Stimulated activated CD4-positive, alpha-beta T cell treated with anti-CD3 and anti-CD28 coated beads, Interleukin-1b, Interleukin-23, amount 100 ng/mL, for 24 hours (primary cell): ENCODE measurements at places on chromosomes 11 and 22.

DNA sequence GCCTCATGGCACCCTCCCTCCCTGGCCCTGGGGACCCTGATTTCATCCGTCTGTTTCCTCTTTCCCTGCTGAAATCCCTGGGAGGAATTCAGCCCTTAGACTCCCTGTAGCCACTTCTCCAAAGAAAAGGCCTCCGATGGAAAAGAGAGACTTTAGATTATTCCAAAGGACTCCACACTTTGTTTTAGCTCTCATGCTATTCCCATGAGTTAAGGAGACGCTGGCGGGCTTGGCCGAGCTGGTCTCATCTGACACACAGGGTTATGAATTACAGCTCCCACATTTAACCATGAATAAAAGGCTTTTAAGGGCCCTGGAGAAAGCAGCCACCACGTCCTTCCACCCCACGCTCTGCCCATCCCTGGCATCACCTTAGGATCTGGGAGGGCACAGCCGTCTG lies 57.0 kb downstream of the ANO1 start:
- DNase-seq = no peak

DNA sequence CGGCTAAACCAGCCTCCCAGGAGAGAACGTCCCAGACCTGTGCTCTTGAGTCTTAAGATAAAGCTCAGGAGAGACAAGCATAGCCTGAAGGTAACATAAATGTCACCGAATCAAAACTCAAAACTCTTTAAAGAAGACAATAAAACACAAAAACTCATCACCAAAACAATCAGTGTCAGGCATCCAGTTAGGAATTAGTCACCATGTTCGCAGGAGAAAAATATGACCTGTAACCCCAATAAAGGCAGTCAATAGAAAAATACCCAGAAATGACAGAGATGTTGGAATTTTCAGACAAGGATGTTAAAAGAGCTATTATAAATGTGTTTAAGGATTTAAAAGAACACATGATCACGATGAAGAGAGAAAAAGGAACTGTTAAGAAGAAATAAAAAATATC lies 352.4 kb downstream of the BRD1 start:
- DNase-seq = no peak

GRCh38 chr11:64631675-64632074 lies 40.7 kb downstream of the SLC22A12 start:
- DNase-seq = no peak

DNA sequence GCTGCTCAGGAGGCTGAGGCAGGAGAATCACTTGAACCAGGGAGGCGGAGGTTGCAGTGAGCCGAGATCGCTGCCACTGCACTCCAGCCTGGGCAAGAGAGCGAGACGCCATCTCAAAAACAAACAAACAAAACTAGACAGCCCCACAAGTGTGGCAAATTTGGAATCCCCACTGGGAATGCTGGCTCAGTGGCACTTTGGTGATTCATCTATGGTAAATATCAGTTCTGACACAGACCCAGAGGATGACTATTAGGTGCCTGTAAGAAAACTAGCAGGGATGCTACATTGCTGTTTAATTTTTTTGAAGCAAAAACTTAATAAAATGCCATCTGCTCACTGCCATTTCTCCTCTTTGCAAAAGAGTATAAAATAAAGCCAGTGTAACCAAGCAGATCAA lies 107.9 kb downstream of the NAT10 start:
- DNase-seq = no peak

DNA sequence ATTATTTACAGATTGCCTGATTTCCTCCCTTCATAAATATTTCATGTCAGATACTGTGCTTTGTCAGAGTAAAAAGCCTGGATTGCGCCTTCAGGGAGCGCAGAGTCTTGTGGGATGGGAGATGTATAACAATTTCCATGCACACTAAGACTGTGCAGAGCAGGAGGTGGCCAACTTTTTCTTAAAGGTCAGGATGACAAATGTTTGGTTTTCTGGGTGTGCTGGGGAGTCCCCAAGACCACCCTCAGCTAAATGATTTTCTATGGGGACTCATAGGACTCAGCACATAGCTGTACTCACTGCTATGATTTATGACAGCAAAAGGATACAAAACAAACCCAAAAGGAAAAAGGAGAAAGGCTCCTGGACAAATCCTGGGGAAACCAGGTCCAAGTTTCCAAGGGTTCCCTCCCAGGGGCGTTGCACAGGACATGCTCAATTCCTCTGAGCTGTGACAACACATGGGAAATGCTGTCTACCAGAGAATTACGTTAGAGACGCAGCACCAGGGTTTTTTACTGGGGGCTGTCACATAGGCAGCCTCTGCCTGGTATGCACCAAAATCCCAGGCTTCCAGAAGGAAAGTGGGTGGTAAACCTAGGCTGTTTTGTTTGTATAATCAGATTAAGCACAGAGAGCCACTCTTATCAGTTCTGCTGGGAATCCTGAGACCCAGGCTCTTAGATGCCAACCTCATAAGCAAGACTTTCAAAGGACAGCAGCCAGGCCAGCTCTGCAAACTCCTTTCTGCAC lies 59.1 kb downstream of the CSNK2A3 start:
- DNase-seq = no peak

DNA sequence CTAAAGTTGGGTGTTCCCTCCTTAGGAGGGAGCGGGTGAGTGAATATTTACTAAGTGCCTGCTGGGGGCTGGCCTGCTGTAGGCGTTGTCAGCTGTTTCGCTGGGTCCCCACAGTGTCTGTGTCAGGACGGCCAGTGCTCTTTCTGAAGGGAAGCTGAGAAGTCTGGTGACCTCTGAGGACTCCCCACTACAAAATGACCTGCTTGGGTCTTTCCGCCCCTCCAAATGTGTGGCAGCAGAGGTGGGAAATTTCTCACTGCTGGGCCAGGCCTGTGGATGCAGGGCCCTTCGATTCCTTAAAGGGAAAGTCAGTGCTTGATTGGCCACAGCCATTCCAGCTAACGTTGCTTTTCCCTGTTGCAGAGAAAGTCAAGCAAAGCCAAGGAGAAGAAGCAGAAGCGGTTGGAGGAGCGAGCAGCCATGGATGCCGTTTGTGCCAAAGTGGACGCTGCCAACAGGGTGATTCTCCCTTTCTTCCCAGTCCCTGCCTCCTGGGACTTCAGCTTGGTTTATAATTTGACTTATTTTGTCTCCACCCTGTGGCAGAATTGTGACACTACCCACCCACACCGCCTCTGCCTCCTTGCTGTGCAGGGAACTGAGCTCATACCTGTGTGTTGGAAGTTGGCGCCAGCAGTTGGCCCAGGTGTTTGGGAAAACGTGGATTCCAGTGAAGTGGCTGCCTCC lies 6.8 kb downstream of the NAA40 start:
- peak; percentile 30 for DNase-seq

DNA sequence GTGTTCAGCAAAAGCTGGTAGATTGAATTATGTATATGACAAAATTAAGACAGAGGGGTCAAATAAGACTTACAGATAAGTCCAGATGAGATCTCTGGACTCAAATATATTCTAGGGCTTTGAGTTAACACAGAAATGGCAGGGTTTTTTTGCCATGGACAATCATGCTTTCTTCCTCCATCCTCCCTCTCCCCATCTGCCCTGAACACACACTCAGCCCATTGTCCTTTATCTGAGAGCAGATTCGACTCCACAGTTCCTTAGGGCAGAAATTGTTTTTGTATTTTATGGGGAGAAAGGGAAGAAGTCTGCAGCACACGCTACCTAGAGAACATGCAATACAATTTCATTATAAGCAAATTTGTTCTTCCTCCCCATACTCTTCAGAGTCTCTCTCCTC lies 86.8 kb downstream of the SLC1A2 start:
- DNase-seq = no peak

GRCh38 chr11:126416542-126417090 lies 61.1 kb downstream of the ST3GAL4 start:
- peak; percentile 30 for DNase-seq

DNA sequence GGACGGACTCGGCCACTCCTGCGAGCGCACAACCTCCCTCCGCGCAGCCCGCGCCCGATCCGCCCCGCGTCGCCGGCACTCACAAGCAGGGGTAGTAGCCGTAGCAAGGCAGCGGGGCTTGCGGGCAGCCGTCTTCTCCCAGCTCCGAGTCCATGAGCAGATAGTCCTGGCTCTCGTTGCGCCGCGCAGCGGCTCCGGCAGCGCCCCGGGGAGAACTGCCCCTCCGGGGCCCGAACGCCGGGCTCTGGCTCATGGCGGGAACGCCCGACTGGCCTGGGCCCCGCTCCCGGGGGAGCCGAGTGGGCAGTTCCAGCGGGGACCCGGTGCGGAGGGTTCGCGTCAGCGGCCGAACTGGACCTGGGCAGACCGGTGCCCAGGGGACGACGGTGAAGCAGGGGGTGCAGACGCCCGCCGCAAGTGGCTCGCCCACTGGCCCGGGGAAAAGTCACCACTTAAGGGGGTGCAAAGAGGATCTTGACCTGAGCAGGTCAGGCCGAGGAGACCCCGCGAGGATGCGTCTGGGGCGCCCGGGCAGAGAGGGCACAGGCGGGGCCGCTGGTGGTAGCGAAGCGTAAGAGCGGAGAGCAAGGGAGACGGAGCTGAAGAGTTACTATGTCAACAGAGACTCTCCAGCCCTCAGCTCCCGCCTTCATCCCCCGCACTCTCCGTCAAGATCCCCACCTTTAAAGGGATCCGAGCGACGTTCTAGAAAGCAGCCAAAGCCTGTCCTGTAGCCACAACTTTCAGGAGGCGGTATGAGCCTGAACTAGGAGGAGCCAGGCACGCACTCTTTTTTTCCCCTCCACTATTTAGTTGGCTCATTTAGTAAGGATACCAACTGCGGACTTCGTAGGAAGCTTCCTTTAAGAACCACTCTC lies at the start of gene TRPC6:
Gene TRPC6 (minus strand): TSS at position 757 of the 878 bp plus-strand sequence. CDS start 504 bp downstream, at position 253.
- no peak for DNase-seq

GRCh38 chr11:20634781-20635180 lies 34.6 kb upstream of the NELL1 start:
- DNase-seq = no peak

DNA sequence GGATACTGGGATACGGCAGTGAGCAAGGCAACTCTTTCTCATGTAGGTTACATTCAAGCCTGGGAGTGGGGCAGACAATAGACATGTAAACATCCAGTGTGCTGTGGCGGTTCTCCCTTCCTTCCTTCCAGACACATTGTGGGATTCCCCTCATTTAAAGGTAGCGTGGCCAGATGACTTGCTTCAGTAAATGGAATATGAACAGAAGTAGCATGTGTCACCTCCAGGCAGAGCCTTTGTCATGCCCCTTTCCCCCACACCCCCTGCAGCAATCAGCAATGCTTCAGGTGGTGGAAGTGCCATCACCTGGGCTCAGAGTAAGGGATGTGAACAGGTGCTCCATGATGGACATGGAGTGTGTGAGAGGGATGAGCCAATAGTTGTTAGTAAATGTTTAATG lies 34.8 kb upstream of the TTC12 start:
- no peak for DNase-seq

- no peak for DNase-seq
These were observed 2.2 kb downstream of the C11orf24 start for GRCh38 chr11:68269414-68270081.

DNA sequence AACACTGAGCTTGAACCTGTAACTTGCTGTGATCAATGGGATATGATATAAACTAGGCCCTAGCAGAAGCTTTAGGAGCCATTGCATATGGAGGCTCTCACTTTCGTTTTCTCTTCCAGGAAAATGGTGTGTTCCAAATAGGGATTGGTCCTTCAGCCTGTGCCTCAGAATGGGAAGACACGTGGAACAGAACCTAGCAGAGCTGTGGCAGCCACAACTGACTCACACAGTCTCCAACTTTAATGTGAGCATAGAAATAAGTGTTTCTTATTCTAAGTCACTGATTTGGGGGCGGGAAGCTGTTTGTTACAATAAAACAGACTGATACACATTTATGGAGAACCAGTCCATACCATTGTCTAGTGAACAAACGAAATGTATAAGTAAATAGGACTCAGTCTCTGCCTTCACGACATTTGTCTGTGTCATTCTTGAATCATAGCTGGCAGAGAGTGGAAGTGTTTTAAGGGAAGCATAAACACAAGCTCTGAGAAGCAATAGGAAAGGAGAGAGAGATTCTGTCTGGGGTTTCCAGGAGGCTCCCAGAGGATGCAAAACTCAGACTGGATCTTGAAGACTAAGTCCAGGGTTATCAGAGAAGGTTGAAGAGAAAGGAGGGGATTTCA lies 97.3 kb downstream of the GALNT18 start:
- DNase-seq = no peak

- DNase-seq = peak; percentile 95
These were observed at the start of gene PCF11 for GRCh38 chr11:83156996-83157593. Gene PCF11, plus strand, starts transcription at chr11:83157131. Its CDS starts 309 bp downstream, at chr11:83157440.

DNA sequence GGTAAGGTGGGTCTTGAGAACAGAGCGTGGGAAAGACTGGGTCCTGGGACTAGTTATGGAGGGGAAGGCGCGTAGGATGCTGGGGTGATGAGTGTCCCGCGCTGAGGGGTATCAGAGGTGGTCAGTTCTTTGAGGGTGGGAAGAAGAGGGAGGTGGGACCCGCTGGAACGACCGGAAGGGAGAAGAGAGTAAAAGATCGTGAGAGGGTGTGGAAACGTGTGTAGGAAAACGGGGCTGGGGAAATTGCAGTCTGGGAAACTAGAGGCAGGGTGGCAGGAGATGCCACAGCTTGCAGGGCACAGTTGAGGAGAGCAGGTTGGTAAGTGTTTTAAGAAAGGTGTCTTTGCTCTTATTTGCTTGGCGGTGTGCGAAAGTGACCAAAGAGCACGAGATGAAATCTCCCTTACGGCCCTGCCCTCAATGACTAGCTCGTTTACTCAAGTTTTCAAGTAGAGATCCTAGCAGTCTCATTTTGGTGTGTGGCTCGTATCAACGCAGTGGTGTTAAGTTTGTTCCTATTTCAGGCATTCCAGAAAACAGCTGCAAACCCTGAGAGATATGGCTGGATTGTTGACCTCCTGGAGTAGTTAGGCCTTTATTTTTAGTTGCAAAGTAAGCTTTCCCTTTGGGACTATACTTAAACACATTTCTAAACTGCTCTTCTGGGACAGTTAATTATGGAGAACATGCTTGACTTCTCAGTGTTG lies 615 bp downstream of the STT3A start:
- DNase-seq = no peak

DNA sequence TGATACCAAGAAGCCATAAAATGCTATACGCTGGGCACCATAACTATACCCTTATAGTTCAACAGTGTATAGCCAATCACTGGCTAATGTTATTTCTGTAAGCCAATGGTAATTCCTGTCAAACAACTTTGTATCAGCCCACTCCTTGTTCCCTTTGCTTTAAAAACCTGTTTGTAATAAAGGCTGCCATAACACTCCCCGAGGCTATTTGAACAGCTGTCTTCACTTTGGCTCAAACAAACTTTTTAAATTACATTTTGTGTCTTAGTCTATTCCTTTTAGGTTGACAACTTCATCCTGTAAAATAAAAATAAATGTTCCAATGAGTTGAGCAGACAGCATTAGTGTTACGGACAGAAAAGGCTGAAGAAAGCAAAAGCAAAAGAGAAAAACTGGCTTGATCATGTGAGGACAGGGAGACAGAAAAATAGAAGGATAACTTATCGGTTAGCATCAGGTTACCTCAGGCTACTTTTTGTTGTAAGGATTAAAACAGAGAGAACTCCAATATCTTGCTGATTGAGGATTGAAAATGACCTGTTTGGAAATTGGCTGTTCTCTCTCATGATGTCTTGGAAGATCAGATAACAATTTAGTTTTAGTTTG lies 95.0 kb downstream of the AASDHPPT start:
- no peak for DNase-seq

- DNase-seq = no peak
These were observed 37.2 kb upstream of the NAV2 start for GRCh38 chr11:19675397-19675796.
